ENCODE measurements at places on chromosomes 3 and 15.

- DNase-seq: no peak
Measured at GRCh38 chr3:135368316-135368715, 573.3 kb downstream of the EPHB1 start.

DNA sequence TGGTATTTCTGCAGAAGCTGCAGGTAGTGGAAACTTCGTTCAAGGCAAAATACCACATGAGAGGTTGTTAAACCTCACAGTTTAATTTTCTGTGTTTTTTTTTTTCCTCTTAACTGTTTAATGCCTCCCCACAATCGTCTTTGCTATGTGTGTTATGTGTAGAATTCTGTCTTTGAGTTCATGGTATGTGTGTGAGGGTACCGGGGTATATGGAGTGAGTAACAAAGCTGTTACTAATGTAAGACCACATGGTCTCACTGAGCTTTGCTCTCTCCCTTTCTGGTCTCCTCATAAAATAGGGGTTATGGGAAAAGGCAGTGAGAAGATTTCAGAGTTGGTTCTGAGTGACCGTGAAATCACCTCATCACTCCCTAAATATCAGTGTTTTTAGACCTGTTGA, 143.6 kb downstream of the USP13 start:
- DNase-seq: no peak

GRCh38 chr15:73695773-73696640, 11.8 kb downstream of the CD276 start:
- no peak for DNase-seq

DNA sequence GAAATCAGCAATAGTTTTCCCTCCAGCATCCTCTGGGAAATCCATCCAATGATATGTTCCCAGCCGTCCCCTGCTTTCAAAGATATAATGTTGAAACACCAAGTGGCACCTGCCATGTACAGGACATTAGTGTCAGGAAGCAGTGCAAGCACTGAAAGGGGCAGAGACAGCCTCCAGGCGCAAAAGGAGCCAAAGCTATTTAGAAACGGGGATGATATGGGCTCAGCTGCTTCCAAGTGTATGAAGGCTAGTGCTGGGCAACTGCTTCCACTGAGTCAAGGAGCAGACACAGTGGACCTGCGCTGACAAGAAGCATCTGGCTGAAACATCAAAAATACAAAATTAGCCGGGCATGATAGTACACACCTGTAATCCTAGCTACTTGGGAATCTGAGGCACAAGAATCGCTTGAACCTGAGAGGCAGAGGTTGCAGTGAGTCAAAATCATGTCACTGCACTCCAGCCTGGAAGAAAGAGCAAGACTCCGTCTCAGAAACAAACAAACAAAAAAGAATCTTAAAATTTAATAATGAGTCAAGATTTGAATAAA, 119.7 kb downstream of the AQP9 start:
- no peak for DNase-seq

DNA sequence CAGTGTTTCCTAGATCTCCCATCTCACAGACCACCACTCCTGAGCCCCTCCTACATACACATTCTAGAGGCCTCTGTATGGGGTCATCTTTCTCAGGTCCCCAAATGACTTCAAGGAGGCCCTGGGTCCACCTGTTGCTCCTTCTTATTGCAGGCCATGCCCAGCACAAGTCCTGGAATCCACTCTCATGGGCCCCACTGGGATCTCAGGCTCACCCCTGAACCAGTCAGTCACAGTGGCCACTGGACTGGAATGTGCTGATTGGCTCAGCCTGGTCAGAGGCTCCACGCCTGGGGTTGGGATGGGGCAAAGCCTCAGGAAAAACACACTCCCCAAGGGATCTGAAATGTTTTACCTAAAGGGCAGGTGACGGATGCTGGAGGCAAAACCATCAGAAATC, 55.7 kb downstream of the SPSB4 start:
- no peak for DNase-seq

DNA sequence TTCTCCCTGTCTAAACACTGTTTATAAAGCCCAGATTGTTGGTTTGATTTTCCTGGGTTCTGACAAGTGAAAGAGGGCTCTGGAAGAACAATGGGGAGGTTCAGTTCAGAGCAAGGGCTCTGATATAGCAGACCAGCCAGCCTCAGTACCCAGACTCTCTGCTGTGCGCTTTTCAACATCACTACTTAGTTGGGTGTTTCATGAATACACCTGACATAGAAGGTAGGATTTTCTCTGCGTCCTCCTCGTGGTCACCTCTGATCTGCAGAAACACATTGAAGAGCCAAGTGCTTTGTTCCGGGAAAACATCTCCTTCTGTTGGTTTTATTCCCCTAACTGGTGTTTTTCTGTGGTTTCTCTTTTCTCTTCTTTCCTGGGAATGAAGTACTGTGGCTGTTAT, 99.5 kb downstream of the EPHB1 start:
- DNase-seq: no peak

DNA sequence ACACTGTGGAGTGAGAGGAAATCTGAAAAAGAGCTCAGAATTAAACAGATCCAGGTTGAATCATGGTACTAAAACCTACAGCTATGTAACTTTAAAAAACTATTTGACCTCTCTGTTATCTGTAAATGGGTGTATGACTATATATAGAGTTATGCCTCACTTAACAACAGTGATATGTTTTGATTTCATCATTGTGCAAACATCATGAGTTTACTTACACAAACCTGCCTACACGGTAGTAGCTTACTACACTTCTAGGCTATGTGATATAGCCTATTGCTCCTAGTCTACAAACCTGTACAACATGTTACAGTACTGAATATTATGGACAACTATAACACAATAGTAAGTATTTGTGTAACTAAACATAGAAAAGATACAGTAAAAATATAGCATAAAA, 191.6 kb upstream of the MEIS2 start:
- no peak for DNase-seq

- DNase-seq: no peak
Measured at GRCh38 chr3:134918441-134918840, 123.4 kb downstream of the EPHB1 start.

DNA sequence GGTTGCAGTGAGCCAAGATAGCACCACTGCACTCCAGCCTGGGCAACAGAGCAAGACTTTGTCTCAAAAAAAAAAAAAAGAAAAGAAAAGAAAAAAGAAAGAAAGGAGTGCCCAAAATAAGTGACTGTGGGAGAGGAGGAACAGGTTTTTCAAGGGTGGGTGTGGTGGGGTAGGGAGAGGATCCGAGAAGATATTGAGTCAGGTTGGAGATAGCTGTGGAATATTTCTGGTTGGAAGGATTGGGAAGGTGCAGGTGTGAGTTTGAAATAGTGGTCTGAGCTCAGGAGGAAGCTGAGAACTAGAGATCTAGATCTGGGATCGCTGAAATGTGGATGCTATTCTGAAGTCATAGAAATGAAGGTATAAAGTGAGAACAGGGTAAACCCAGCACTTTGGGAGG, 7.8 kb downstream of the SCAMP2 start:
- DNase-seq: no peak

- DNase-seq: no peak
Measured at GRCh38 chr3:169348276-169348675, 315.2 kb downstream of the MECOM start.

GRCh38 chr15:88797663-88798339, 5.4 kb upstream of the ACAN start:
- no peak for DNase-seq

DNA sequence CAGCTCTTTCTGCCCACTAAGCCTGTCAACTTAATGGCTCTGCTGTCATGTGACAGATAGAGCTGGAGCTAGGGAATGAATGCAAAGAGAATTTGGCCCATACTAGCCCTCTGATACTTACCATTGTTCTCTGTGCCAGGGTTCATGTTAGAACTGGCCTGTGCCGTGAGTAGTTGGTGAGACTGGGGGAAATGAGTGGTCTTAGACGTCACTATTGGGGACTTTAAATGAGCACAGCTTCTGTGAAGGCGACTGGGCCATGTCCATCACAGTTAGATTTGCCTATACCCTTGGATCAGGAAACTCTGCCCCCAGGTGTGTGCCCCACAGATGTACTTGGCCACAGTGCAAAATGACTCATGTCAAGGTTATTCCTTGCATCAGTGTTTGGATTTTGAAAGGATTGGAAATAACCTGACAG, 124.9 kb downstream of the PTPRG start:
- DNase-seq: no peak

DNA sequence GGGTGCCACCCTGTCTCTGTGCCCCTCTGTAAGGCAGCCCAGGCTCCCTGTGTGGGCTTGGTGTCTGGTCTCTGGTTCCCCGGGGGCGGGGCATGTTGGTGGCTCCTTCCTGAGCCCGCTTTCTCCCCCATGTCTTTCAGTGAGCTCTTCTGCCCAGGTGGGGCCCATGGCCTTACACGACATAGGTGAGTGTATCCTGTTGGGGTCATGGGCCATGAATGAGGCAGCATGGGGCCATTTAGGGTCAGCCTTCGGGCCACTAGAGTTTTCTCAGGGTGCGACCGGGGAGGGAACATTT, 195.1 kb downstream of the UBE3A start:
- DNase-seq: no peak

DNA sequence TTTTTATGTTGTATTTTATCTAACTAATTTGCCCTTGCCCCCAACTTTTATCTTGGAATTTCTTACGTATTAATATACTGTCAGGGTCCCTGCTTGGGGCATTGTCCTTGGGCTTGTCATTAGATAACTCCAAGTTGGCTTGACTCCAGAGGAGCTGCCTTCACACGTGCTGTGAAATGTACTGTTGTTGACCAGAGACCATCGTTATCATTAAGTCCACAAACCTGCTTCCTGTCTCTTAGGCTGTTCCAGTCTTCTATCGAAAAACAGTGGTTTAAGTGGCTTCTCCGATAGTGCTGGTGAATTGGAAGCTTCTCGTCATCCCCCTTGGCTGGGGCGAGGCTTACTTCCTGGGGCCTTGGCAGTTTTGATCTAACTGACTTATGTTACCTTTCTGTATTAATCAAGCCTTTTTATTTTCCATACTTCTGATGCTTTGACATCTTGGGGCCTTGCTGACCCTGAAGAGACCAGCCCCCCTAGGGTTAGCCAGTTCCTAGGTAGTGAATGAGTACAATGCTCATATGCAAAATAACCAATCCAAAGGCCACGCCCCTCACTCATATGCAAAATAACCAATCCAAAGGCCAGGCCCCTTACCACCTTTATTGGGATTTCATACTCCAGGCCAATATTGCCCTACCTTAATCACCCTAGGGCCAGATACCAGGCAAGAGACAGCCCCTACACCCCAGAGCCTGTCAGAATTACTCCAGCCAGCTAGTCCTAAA, 164.5 kb downstream of the IGF1R start:
- no peak for DNase-seq

GRCh38 chr3:46748170-46748569, 30.5 kb upstream of the PRSS50 start:
- no peak for DNase-seq

DNA sequence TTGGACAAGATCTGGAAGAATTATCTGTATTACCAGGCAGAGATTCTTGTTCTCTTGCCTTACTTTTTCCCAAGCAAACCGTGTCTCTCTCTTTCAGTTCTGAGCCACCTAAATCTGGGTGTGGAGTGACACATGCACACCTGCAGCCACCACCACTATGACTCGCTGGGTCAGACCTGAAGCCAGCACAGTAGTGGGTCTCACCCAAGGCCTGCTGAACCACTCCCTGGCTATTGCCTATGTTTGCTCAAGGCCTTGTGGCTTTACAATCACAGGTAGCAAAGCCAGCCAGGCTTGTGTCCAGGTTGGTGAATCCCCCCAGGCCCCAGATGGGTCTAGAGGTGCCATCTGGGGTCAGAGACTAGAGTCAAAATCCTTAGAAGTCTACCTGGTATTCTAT, 28.7 kb upstream of the COPB2 start:
- no peak for DNase-seq

GRCh38 chr3:48130321-48130904, 57.8 kb downstream of the CDC25A start:
- no peak for DNase-seq

DNA sequence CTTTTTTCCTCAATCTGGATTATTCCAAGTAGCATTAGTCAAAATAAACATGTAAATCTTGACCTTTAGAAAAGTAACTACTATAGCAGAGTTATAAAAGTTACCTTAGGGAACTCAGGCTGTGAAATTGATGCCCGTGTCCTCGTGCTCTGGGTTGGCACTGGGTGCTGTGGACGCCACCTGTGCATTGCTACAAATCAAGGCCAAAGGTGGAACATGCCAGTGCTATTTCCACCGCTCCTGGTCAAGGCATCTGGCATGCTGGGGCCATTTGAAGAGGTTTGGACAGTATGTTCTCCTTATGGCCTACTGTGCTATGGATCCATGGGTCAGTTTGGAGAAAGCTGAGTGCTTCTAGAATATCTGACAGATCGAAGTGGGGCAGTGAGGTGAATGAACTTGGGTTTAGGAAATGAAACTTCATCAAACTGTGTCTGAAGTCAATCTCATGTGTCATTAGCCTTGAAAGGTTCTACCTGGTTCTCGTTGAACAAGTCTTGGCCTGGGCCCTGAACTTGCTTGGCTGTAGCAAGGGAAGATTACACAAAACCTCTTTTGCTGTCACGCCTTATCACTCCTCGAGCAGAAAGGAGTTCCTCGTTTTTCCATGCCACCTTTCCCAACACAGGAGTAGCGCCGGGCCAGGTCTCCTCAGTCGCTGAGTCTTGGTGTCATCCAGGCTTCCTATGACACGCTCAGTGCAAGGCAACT, 397.6 kb upstream of the RGMA start:
- DNase-seq: no peak

GRCh38 chr15:98272625-98273024, 312.1 kb downstream of the ARRDC4 start:
- DNase-seq: no peak

DNA sequence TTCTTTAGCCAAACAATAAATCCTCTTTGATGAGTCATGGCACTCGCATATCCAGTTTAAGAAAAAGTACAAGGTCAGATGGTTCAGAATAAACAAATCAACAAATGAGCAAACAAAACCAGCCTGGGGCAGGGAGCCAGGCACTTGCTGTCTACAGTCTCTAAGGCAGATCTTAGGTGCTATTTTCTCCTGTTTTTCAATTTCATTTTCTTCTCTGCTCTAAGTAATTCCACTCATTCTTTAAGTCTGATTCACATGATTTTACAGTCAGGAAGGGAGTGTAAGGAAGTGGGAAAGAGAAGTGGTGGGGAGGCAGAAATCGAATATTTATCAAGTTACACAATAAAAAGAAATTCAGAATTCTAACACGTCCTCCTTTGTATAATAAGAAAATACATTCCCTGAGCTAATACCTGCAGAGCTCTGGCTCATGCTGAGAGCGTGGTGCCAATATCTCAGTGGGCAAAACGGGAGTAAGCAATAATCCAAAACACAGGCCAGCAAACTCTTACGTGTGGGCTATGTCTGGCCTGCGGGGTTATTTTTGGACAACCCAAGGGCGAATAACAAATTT, 298.6 kb downstream of the ADAMTS17 start:
- DNase-seq: no peak

GRCh38 chr15:90230071-90230494, 3.7 kb downstream of the CIB1 start:
- no peak for DNase-seq

GRCh38 chr3:139020868-139021234, at the start of gene PRR23B:
Gene PRR23B (minus strand): TSS chr3:139020926. CDS start chr3:139020661, 265 bp downstream.
- DNase-seq: no peak

Data from occipital lobe (tissue), 3 donors.